ENCODE measurements at places on chromosomes 12 and 14.

DNA sequence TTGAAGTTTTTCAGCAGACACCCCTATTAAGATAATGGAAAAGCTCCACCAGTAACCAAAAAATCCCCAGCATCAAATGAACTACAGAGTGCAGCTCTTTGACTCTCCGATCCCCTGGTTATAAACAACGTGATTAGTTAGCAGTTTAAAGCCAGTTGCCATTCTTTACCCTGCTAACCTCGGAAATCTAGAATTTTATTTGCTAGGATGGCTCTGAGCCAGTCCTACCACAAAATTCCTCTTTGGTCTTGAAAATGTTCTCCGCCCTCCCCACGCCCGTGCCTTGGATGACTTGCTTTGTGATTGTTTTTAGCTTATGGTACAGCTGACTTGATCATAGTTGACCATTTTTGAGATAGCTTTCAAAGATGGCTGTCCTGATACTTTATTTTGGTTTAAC lies 1.2 kb downstream of the KLHDC2 start:
- DNase-seq = no peak

DNA sequence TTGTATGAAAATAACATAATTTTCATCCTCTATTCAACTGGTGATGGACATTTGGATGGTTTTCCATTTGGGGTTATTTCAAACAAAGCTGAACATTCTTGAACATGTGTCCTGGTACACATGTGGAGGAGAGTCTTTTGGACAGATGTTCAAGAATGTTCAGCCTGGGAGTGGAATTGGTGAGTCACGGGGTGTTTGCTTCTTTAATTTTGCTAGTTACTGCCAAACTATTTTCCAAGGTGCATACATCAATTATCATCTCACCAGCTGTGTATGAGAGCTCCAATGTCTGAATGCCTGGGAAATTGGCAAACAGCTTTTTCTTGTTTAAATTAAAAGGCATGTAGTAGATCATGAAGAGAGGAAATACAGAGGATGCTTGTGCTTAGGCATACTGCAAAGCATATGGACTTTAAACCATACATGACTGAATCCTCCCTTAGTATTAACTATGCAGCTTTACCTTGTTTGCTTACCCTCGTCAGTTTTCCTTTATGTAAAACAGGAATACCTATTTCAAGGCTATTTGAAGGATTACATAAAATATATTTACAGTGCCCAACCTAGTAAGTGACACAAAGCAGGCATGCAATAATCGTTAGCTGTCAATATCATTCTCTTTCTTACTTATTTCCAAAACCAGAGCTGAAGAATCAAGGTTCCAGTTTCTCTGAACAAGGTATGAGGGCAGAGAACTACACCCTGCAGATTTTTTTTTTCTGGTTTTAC lies 152.1 kb downstream of the ITPR2 start:
- no peak for DNase-seq

DNA sequence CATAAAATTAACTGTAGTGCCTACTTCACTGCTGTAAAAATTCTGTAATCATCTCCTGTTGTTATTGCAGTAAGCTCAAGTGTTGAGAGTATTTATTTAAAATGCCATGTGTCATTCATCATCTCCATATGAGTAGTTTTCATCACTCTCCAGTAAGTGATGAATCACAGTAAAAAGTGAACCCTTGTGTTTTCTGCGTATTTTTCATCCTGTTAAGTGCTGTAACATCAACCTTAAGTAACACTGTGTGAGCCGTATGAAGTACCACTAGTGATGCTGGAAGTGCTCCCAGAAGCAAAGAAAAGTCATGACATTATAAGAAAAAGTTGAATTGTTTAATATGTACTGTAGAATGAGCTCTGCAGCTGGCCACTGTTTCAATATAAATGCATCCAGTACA lies 55.4 kb downstream of the SLCO1B3 start:
- DNase-seq = no peak

DNA sequence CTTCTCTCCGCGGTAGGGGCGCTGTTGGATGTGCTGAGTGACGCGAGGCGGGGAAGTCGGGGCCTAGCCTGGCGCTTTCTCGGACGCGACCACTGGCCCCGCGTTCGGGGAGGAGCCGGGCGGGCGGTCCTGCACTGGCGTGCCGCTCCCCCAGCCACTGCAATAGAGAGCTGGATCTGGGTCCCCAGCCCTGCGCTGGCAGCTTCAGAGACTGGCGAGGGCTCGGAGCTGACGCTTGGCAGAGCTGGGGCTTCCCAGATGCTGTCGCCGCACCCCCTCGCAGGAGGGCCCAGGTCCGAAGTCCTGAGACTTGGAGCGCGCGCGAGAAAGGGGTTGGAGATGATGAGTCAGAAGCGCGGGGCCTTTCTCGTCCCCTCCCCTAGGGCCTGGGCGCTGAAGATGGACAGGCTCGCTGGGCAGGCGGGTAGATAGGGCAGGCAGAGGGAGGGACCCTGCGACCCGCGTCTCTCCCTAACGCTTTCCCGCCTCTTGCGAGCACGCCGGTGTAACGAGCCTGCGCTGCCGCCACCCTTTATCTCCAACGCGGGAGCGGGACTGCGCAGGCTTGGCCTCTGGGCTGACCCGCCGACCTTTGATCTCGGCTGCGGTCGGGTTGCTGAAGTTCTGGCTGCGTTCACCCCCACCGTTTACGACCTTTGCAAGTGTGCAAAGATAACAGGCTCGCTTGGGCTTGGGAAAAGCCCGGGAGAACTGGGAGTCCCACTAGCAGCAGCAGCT lies 3.0 kb downstream of the TMEM253 start:
- DNase-seq = peak; percentile 89

DNA sequence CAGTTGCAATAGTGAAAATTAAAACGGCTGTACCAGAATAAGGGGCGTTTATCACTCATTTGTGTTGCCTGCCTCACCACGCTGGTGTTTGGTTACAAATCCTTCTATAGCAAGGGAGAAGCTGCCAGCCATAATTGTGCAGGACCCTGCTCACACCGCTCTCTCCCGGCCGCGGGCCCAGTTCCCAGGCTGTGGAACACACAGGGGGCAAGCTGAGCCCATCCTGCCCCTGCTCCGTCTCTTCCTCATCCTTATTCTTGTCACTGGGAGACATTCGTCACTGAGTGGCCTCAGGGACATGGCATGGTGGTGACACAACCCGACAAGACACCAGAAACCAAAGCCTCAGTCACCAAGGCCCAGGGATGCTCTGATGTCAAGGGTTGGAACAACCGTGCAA lies 116.3 kb upstream of the FKBP4 start:
- no peak for DNase-seq

- DNase-seq = no peak
These were observed 518 bp upstream of the OSBPL8 start for GRCh38 chr12:76560086-76560491.

DNA sequence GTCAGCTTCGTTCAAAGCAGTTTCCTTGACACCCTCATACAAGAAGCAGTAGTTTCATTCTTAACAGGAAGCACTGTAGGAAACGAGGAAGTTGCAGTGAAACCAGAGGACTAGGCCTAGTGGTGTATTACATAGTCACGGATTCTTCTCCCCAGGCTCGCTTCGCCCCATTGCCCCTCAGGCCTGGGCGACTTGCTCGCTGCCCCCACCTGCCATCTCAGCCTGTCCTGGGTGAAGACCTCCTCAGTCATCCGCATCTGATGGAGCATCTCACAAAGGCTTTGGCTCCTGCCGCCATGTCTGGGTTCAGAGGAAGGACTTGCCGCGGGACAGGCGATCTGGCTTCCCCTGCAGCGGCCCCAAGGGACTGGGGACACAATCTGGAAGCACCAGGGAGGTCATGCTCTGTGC lies 93.5 kb downstream of the LMNTD1 start:
- DNase-seq = peak; percentile 29

DNA sequence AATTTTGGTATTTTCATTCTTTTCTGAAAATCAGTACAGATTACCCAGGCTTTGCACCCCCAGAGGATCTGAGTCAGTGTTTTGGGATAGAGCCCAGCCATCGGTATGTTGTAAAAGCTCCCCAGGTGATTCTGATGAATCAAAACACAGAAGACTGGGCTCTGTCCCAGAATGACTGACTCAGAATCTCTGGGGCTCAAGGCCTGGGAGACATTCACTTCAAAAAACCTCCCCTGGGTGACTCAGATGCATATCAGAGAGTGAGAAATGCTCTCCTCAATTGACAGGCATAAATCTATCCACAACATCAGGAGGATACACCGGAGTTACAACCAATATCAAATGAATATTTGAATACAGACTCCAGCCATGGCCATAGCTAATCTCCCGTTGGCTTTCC lies 32.6 kb downstream of the SLC35F4 start:
- no peak for DNase-seq

DNA sequence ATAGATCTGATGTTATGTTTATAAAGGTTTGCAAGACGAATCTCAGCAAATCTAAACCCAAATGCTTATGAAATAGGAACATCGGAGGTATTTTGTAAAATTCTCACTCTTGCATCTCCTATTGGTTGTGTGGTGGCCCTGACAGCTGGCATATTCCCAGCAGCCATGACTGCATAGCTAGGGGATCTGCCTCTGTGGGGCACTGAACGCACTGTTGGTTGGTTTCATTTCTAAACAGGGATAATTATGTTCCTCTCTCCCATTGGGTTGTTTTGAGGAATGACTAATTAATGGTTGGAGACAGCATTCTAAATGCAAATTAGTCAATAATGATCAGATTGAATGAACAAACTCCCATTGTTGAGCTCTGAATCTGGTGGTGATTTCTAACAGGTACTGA lies 2.7 kb upstream of the BEST3 start:
- DNase-seq = no peak

DNA sequence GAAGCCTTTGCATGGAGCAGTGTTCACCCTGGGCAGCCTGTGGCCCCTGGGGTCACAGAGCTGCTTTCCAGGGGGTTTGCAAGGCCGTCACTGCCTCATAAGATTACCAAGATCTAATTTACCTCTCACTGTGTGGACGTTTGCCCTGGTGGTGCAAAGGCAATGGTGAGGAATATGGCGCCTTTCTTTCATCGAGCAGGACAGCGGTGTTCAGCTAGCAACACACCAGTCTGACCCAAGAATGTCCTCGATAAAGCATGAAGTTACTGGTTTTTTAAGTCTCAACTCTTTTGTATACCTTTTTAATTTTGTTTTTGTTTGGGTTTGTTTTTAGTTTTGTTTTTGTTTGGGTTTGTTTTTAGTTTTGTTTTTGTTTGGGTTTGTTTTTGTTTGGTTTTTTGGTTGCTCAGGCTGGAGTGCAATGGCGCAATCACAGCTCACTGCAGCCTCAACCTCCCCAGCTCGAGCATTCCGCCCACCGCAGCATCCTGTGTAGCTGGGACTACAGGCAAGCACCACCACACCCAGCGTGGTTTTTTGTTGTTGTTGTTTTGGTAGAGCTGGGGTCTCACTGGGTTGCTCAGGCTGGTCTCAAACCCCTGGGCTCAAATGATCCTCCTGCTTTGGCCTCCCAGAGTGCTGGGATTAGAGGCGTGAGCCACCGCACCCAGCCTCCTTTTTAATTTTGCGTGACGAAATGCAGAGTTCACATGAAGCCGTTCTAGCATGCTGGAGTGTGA lies 57.9 kb downstream of the PPP2R5C start:
- DNase-seq = no peak
